Stimulated activated CD4-positive, alpha-beta T cell treated with anti-CD3 and anti-CD28 coated beads, Interleukin-12 subunit alpha, Interleukin-12 subunit beta, amount 100 ng/mL, for 24 hours (primary cell): ENCODE measurements at places on chromosomes 12 and 14.

DNA sequence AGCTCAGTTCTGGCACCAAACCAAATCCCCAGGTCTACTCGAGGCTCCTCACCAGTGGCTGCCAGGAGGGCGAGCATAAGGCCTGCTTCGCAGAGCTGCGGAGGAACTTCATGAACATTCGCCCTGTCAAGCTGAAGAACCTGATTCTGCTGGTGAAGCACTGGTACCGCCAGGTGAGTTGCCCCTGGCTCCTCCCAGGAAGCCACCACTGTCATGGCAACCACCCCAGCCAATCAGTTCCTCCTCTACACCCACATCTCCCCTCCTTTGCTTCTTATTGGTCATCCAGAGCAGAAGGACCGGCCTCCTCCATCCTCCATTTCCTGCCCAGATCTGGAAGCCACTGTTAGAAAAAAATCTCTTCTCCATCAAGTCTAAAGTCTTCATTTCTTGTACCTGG is 17.2 kb upstream of the OAS2 start:
- no peak for DNase-seq

GRCh38 chr12:57033431-57033830 is 16.5 kb downstream of the MYO1A start:
- no peak for DNase-seq

DNA sequence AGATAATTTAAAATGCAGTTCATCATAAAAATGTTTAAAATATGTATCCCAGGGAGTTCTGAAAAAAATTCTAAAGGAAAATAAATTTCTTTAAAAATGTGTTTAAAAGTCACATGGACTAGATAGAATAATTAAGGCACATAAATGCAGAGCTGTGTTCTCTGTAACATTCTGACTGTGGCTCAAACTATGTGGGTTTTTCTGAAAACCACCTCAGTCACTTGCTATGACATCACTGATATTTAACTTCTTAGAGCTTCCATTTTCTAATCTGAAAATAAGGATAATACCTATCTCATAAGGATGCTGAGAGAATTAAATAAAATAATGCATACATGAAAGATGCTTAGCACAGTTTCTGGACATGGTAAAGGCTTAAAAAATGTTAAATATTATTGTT is 107.3 kb downstream of the SLC41A2 start:
- no peak for DNase-seq

GRCh38 chr14:52369305-52369801 is 55.2 kb downstream of the PTGER2 start:
- DNase-seq: no peak

GRCh38 chr12:79933043-79933442 is 1.9 kb downstream of the PPP1R12A start:
- no peak for DNase-seq

GRCh38 chr14:34013721-34014060 is 62.8 kb upstream of the EGLN3 start:
- no peak for DNase-seq

DNA sequence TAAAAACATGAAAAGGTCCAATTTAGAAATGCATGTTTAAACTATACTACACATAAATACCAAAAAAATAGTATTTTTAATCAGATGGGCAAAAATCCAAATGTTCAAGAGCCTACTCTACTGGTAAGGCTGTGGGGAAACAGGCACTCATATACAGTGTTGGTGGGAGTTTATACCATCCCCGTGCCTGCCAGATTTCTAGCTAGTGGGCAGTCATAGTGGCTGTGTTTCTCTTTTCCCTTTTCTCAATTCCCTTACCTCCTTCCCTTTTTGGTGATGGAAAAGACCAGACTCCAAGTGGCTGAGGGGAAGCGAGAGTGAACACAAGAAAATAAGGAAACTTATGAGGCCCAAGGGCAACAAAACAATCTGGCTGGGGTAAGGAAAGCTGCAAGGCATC is 14.7 kb downstream of the ZNF641 start:
- no peak for DNase-seq

GRCh38 chr14:106083082-106083481 is 556.7 kb downstream of the TMEM121 start:
- DNase-seq: no peak

DNA sequence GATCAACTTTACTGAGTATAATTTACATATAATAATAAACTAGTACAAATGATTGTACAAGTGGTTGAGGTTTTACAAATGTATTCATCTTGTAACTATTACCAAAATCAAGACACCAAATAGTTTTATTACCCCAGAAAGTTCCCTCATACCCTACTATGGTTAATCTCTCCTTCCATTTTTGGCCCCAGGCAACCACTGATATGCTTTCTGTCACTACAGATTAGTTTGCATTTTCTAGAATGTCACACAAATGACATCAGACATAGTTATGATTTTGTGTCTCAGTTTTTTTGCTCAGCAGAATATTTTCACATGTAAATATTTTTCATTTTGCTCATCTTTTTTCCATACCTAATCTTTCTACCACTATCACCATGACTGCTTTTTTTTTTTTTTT is 49.1 kb downstream of the TMX1 start:
- no peak for DNase-seq
